ENCODE measurements at places on chromosomes 12 and 14.

DNA sequence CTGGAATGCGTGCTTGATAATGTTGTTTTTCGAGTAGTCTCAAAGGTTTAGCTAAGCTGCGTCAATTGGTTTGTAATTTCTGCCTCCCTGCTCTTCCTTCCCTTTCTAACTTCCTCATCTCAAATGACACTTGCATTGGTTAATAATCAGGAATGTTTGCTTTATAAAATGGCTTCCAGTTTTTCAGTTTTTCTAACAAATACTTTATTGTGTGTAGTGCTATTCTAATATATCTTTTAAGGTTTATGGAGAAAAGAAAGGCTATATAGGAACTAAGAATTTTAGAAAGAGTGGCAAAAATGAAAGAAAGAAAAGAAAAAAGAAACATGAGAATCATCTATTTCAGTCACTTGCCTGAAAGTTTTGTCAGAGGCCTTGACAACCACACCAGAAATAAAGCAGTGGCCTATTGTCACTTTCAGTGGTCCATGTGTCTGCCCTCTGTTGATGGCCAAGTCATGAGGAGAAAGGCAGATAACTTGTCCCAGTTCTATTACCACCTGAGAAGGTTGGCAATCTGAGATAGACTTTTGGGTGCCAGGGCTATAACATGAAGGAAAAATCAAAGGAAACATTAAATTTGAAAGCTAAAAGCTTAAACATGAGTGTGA lies 221.9 kb upstream of the KITLG start:
- DNase-seq = no peak

GRCh38 chr12:122834921-122835749 lies at the start of gene HIP1R:
HIP1R (plus strand) TSS chr12:122835457; CDS start chr12:122835551, 94 bp downstream.
- DNase-seq = no peak

GRCh38 chr12:121536899-121537813 lies 43.7 kb downstream of the KDM2B start:
- no peak for DNase-seq

DNA sequence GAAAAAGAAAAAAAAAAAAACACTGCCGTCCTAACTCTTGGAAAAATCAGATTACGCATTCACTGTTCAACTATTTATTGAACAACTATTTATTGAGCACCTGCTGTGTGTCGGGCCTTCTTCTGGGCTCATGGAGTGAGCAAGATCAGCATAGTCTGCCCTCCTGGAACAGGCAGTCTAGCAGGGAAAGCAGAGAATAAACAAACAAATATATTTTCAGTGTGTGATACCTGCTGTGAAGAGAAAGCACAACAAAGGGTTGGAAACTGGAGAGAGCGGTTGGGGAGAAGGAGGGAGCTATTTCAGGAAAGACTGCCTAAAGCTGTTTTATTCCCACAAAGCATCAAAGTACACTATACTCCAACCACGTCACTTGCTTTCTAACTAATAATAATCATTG lies 10.8 kb downstream of the PROX2 start:
- DNase-seq = peak; percentile 80

- DNase-seq = no peak
These were observed 10.6 kb downstream of the KCNK13 start for GRCh38 chr14:90072350-90072749.

GRCh38 chr12:44507461-44507860 lies 368.7 kb downstream of the NELL2 start:
- no peak for DNase-seq

GRCh38 chr14:67232066-67232465 lies 9.2 kb upstream of the PALS1 start:
- no peak for DNase-seq

DNA sequence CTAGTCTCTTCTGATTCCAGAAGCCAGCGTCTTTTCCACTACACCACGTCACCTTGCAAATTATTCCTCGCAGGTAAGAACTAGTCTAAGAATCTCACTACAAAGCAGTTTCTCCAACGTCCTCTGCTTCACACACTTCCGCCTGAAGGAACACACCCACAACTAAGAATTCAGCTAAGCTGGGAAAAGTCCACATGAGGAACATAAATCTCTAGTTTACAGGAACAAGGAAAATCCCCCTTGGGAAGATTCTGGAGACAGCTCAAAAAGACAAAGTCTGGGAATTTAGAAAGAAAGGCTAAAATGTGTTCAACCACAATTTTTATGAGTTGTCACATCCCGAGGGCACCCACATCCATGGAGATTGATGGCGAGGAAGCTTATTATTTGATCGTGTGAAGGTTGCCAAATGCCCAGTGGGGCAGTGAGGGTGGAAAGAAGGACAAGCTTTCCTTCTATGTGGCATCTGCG lies 780.2 kb upstream of the TBX3 start:
- no peak for DNase-seq

DNA sequence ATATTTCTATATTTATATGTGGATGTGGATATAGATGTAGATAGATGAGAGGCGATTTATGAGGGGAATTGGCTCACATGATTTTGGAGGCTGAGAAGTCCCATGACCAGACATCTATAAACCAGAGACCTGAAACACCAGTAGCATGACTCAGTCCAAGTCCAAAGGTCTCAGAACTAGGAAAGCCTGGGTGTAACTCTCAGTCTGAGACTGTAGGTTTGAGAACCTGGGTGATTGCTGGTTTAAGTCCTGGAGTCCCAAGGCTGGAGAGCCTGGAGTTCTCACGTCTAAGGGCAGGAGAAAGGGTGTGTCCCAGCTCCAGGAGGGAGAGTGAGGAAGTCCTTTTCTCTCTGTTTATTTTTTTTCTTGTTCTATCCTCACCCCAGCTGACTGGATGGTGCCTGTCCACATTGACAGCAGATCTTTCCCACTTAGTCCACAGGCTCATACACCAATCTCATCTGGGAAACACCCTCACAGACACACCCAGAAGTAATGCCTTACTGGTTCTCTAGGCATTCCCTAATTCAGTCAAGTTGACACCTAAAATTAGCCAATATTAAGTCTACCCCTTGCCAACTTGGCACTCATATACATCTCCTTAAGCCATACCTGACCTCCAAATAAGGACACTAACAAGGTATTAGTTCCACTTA lies 45.4 kb downstream of the EMP1 start:
- DNase-seq = no peak

- DNase-seq = no peak
These were observed 33.5 kb upstream of the TCL1B start for GRCh38 chr14:95652690-95653089.

- DNase-seq = no peak
These were observed 73.8 kb downstream of the SYNE2 start for GRCh38 chr14:63926641-63927040.

DNA sequence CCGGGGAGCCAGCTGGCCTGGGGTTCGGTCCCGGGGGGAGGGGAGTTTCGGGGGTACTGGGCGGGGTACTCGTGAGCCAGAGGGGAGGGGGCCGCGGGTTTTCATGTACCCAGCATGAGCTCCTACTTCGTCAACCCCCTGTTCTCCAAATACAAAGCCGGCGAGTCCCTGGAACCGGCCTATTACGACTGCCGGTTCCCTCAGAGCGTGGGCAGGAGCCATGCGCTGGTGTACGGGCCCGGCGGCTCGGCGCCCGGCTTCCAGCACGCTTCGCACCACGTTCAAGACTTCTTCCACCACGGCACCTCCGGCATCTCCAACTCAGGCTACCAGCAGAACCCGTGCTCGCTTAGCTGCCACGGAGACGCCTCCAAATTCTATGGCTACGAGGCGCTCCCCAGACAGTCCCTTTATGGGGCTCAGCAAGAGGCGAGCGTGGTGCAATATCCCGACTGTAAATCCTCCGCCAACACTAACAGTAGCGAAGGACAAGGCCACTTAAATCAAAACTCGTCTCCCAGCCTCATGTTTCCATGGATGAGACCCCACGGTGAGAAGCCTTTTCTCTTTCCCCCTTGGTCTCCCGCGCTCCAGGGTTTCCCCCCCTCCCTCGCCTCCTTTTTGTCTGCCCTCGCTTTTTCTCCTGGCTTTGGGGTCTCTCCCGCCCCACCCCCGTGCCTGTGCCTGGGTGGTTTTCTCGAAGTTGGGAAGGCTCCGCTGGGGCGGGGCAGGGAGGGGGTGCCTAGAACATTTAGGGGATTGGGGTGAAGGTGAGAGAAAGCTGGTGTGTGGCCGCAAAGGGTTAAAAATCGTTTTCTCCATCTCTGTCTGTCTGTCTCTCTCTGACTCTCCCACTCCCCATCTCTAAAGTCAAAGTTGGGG lies 627 bp downstream of the HOXC8 start:
- no peak for DNase-seq

DNA sequence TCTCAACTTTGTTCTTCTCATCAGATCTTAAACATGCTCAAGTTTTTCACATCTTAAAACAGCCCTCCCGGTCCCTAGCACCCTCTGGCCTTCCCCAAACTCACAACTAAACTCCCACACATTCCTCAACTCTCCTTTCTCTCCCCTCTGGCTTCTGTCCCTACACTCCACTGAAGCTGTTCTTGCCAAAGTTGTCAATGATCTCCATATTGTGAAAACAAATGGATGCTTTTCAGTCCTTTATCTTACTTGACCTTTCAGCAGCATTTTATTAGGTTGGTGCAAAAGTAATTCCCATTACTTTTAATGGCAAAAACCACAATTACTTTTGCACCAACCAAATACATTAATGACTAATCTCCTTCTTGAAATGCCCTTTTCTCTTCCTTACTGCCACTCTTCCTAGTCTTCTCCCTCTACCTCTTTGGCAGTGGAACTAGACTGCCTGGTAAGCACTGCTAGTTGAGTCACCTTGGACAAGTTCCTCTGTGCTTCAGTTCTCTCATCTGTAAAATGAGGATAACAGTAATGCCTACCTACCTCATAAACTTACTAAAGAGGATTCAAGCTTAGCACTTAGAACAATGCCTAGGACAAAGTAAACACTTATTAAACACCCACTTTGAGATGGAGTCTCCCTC lies 16.0 kb downstream of the CERS5 start:
- DNase-seq = no peak

- DNase-seq = no peak
These were observed 5.8 kb upstream of the LRP10 start for GRCh38 chr14:22865424-22866405.

GRCh38 chr12:67720351-67720856 lies 71.9 kb downstream of the DYRK2 start:
- DNase-seq = no peak

DNA sequence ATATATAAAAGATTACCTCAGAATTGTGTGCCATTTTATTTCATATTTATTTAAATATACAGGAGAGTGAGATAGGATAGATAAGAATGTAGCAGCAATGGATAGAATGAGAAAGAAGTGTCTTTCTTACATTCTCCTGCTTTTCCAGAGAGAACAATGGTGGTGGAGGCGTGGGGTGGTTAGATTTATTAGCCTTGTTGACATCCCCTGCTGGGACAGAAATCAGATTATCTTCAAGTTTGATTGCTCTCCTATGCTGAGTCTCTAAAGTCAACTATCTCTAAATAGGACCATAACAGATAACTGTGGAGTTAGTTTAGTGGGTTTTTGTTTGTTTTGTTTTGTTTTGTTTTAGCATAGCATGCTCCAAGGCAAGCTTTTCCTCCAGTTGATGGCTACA lies 397.6 kb downstream of the LRFN5 start:
- no peak for DNase-seq

- DNase-seq = no peak
These were observed 43.3 kb upstream of the VPS33A start for GRCh38 chr12:122309564-122310121.

DNA sequence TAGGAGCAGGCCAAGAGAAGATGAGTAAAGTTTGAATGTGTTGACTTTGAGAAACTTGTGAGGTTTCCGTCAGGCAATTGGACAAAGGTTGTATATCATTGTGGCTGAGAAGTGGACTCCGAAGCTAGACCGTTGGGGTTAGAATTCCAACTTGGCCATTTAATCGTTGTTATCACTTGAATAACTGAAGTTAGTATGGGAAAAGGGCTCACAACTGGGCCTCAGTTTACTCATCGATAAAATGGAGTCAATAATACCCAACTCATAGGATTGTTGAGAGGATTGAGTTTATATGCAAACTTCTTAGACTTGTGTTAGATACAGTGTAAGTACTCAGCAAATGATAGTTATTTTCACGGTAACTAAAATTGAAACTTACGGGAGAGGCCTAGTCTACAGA lies 846 bp downstream of the SLIRP start:
- no peak for DNase-seq

DNA sequence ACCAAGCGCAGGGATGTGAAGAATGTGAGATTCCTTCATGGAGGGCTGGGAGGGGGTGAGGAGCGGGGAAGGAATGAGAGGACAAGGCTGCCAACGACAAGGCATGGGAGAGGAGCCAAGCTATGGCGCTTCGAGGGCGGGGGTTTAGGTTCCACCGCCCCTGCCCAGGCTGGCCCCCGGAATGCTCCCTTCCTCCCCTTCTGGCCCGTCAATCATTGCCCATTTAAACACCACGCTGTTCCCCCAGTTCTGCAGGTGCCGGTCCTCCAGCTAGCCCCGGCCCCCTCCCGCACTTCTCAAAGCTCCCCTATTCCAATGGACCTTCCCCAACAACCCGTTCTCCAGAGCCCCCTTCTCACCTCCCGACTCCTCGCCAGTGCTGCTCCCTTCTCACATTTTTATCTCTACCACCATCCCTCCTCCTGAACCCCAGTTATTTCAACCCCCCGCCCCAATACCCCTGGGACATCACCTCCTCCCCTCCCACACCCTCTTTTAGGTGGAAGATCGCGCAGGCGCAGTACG lies 428 bp downstream of the RNF41 start:
- no peak for DNase-seq

DNA sequence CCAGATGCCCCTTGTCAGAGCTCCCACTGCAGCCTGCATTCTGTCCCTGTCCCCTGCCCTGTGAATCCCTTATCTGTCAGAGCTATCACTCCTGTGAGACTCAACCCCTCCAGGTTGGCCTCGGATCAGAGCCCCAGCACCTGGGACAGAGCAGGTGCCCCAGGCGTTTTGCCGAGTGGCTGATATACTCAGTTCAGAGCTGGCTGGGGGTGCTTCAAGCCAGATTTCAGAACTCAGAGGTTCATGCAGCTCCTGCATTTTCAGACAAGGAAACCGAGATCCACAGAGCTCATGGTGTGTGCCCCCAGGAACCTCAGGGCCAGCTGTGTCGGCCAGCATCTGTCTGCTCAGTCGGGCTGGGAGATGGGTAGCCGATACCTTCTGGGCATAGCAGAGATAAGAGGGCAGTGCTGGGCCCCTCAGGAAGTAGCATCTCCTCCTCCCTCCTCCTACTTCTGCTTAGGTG lies 228.0 kb upstream of the RTL1 start:
- no peak for DNase-seq

DNA sequence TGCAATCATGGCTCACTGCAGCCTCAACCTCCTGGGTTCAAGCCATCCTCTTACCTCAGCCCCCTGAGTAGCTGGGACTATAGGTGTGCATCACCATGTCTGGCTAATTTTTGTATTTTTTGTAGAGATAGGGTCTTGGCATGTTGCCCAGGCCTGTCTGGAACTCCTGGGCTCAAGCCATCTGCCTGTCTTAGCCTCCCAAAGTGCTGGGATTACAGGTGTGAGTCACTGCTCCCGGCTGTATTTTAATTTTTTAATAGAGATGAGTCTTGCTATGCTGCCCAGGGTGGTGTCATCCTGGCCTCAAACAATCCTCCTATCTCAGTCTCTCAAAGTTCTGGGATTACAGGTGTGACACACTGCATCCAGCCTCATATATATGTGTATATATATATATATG lies 31.7 kb upstream of the GPRC5A start:
- DNase-seq = no peak
